ENCODE measurements at places on chromosomes 2 and 18.

DNA sequence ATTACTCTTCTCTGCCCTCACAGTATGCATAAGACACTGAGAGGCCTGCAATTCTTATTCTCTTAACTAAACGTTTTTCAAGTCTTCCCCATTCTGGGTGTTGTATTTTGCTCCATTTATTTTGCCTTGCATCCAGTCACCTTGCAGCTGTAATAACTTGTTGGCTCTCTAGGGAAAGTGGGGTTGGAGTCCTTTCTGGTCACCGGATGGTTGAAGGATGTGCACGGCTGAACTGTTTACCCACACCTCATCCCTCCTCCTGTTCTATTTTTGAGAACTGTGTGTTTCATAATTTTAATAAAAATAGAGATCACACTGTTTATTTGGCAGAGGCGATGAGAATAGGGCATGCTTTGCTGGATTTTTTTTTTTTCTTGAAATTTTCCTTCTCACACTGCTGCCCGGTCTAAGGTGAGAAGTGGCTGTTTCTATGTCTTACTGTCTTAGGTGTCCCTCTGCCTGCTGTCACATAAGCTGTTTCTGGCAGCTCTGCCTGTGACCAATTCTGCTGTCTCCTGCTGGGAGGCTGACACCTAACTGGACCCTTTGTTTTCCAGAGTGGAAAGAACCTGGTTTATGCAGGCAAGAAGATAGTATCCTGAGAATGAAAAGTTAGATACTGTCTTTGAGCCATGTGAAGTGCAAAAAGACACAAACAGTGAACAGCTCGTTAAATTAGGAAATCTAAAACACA is 342.6 kb downstream of the DPP10 start:
- no peak for DNase-seq

DNA sequence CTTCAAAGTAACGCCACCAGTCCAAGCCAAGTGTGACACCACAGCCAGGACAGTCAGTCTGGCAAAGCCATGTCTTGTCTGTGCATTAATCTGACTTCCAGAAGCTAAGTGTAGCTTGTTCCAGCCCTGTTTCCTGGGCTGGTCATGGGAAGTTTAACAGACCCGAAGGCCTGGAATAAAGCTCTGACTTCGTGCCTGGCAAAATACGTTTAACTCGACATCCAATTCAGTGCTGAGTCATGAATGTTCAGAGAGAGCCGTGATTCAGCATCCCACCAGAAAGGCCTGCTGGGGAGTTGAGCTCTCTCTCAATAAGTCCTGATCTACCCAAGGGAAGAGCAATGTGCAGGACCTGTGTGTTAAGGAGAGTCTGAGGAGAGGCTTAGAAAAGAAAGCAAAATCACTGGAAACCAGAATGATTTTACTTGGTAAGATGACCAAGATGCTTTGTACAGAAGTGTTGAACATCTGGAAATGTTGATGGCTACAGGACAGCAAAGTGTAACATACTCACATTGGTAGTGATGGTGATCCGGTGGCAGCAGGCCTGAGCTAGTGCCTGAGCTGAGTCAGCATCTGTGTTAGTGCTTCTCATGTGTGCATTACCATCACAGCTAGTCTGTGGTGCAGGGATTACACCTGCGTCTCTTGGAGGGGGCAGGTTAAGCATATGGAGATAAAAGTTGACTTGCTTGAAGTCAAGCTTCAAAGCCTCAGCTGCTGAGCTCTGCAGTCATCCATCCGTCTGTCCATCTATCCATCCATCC is 743.7 kb upstream of the HS6ST1 start:
- no peak for DNase-seq

DNA sequence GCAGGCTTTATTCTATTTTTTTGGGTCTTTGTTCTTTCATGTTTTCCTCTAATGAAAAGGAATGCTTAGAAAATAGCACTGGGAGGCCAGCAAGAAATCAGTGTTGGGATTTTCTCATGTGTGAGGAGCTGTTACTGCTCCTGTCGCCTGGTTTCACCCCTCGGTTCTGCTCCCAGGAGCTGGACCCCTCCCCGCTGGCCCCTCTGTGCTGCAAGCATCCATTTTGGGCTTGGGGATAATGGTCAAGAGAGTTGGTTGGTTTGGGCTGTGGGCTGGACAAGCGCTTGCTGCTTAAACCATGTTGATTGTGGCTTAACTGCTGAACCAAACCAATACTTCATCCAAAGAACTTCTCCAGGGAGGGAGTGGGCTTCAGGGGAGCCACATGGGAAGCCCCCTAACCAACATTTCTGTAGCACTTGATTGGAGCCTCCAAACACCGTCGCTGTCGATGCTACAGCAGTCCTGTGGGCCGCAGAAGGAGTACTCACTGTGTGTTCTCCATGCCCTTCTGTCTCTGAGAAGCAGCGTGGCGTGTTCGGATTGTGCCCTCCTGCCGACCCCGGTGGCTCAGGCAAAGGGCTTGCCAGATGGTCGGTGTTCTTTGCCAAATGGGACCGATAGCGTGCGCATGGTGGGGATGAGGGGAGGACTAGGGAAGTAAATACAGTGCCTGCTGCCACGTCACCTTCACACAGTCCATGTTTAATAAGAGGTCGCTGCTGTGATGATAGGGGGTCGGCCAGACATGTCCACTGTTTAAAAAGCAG is 40.0 kb downstream of the AGAP1 start:
- no peak for DNase-seq

GRCh38 chr2:184598316-184599053 is at the start of gene ZNF804A:
Gene ZNF804A, plus strand, starts transcription at chr2:184598529. Its CDS starts 431 bp downstream, at chr2:184598960.
- peak; percentile 79 for DNase-seq
